ENCODE measurements at places on chromosomes 6 and 20. TPM values are rescaled to one million over a fixed set of nuclear protein-coding genes. Genes with fewer than 3 reads are reported as not detected.

DNA sequence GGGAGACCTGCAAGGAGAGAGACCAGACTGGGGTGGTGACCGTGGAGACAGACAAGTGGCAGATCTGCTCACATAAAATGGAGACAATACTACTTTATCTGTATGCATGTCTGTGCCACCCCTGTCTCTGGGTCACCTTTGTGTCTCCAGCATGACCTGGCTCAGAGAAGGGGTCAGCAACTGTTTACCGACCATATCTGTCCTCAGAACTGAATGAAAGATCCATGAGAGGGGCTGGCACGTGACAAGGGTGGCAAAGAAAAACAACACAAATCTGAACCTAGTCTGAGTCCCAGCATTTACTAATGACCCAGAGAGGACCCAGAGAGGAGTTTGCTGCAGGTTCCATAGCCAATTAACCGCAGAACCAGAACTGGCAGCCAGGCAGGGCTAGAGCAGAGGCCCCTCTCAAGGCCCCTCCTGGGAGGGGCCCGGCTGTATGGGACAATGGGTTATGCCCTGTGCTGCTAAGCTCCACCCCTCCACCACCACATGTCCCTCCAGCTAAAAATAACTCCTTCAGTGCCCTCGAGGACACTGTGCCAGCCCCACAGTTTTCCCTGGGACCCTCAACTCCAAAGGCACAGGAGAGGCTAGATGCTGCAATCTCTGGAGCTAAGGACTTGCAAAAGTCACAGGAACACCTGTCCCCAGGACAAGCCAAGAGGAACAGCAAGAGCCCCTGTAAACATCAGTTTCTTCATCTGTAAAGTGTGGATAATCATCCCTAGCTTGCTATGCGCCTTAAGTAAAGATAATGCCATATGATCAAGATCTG lies 2.2 kb downstream of the AHCY start:
- H3K4me1 ChIP-seq, result peaks cover 18% of the 10 kb centered on the region
- H3K27ac ChIP-seq, result no peak overlapping the region

The GDAP1L1 gene
- 0.23 TPM for total RNA-seq

DNA sequence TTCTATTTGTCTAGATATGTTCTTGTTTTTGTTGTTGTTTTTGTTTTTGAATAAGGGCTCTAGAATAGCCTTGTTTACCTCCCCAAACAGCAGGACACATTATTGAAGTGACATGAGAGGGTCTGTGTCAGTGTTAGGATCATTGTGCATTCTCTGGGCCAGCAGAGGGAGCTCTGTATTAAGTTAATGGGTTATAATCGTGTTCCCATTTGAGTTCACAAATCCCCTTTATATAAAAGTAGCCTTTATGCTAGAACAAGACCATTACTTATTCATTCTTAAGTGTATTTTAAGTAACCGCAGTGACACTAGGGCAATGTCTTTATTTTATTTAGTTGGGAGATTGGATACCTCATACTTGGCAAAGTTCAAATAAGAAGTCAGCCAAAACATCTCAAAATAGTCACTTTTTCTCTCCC lies 44.8 kb downstream of the STK4 start:
- no peak overlapping the region for H3K27ac ChIP-seq
- no peaks in the 10 kb centered on the region for H3K27me3 ChIP-seq
- no peak overlapping the region for H3K4me3 ChIP-seq

The F13A1 gene
- total RNA-seq, result 92.8 TPM

- no peak overlapping the region for H3K4me3 ChIP-seq
- no peak overlapping the region for H3K27ac ChIP-seq
- no peaks in the 10 kb centered on the region for H3K36me3 ChIP-seq
- H3K4me1 ChIP-seq, result no peaks in the 10 kb centered on the region
- H3K27me3 ChIP-seq, result no peaks in the 10 kb centered on the region
- DNase-seq, result no peak
Measured at GRCh38 chr6:141667580-141668309, 465.0 kb upstream of the GJE1 start.

GRCh38 chr20:42130810-42131596 lies 512.8 kb upstream of the CHD6 start:
- no peak overlapping the region for H3K4me3 ChIP-seq
- H3K4me1 ChIP-seq, result no peaks in the 10 kb centered on the region
- H3K27me3 ChIP-seq, result no peaks in the 10 kb centered on the region
- DNase-seq, result no peak
- H3K36me3 ChIP-seq, result no peaks in the 10 kb centered on the region

- no peaks in the 10 kb centered on the region for H3K36me3 ChIP-seq
- H3K4me1 ChIP-seq, result peaks cover 54% of the 10 kb centered on the region
- no peaks in the 10 kb centered on the region for H3K27me3 ChIP-seq
- peak overlapping the region; percentile 77 for H3K27ac ChIP-seq
- H3K4me3 ChIP-seq, result peak overlapping the region; percentile 5
- DNase-seq, result no peak
Measured at GRCh38 chr20:51446656-51447055, 95.9 kb downstream of the NFATC2 start.

DNA sequence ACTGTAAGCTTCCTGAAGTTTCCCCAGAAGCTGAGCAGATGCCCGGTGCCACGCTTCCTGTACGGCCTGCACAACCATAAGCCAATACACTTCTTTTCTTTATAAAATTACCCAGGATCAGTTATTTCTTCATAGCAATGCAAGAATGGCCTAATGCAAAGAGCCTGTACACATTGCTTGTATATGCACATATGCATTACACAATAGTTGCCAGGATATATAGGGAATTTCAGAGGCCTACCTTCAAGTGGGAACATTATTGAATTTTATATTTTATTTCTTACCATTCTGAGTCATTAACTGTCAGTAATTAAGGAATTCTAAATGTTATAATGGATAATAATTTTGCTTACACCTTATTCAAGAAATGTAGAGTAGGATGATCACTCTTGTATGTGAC lies 60.0 kb upstream of the TXNDC5 start:
- peaks cover 14% of the 10 kb centered on the region for H3K4me1 ChIP-seq
- H3K4me3 ChIP-seq, result no peak overlapping the region
- DNase-seq, result no peak
- no peaks in the 10 kb centered on the region for H3K36me3 ChIP-seq
- no peak overlapping the region for H3K27ac ChIP-seq

The PRIM2 gene
- total RNA-seq, result 15.0 TPM

- no peaks in the 10 kb centered on the region for H3K36me3 ChIP-seq
- no peak for DNase-seq
- no peaks in the 10 kb centered on the region for H3K27me3 ChIP-seq
- H3K27ac ChIP-seq, result peak overlapping the region; percentile 22
Measured at GRCh38 chr6:111486921-111487320, 3.9 kb upstream of the REV3L start.

GRCh38 chr6:70676821-70677220 lies 9.1 kb downstream of the SMAP1 start:
- H3K4me1 ChIP-seq, result peaks cover 12% of the 10 kb centered on the region
- no peak overlapping the region for H3K27ac ChIP-seq
- no peaks in the 10 kb centered on the region for H3K27me3 ChIP-seq
- no peak overlapping the region for H3K4me3 ChIP-seq
- no peak for DNase-seq
- H3K36me3 ChIP-seq, result no peaks in the 10 kb centered on the region

- no peak for DNase-seq
- H3K36me3 ChIP-seq, result no peaks in the 10 kb centered on the region
- H3K27ac ChIP-seq, result no peak overlapping the region
- peaks cover 15% of the 10 kb centered on the region for H3K27me3 ChIP-seq
Measured at GRCh38 chr20:57244627-57245214, 21.7 kb downstream of the BMP7 start.

The SIRPB1 gene
- 4.0 TPM for total RNA-seq

The DSTN gene
- 2,370 TPM for total RNA-seq

DNA sequence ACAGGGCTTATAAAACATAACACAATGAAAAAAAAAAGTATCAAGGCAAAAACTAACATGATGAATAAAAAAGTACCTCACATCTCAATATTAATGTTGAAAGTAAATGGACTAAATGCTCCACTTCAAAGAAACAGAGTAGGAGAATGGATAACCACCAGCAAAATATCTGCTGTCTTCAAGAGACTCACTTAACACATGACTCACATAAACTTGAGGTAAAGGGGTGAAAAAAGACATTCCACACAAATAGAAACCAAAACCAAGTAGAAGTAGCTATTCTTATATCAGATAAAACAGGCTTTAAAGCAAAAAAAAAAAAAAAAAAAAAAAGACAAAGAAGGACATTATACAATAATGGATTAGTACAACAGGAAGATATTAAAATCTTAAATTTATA lies 86.9 kb downstream of the TBC1D32 start:
- H3K4me3 ChIP-seq, result no peak overlapping the region
- H3K4me1 ChIP-seq, result no peaks in the 10 kb centered on the region
- no peak overlapping the region for H3K27ac ChIP-seq
- H3K36me3 ChIP-seq, result no peaks in the 10 kb centered on the region

DNA sequence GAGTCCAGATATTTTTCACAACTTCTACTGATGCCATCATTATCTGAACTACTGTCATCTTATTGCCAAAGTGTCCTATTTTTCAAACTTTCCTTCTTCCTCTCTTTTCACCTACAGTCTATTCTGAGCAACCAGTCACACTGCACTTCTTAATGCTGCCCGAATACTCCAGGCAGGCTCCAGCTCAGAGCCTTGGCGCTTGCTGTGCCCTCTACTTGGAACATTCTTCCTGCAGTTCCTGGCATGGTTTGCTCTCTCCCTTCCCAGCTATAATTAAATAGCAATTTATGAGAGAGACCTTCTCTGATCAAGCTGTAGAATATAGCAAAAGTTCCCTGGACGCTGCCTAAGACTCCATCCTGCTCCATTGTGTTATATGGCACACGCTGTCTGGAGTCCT lies 831.6 kb downstream of the QKI start:
- H3K36me3 ChIP-seq, result no peaks in the 10 kb centered on the region
- H3K4me1 ChIP-seq, result no peaks in the 10 kb centered on the region
- DNase-seq, result no peak

- DNase-seq, result no peak
- no peaks in the 10 kb centered on the region for H3K4me1 ChIP-seq
- peaks cover 8% of the 10 kb centered on the region for H3K27me3 ChIP-seq
- no peaks in the 10 kb centered on the region for H3K36me3 ChIP-seq
Measured at GRCh38 chr20:51326201-51326819, 216.2 kb downstream of the NFATC2 start.

DNA sequence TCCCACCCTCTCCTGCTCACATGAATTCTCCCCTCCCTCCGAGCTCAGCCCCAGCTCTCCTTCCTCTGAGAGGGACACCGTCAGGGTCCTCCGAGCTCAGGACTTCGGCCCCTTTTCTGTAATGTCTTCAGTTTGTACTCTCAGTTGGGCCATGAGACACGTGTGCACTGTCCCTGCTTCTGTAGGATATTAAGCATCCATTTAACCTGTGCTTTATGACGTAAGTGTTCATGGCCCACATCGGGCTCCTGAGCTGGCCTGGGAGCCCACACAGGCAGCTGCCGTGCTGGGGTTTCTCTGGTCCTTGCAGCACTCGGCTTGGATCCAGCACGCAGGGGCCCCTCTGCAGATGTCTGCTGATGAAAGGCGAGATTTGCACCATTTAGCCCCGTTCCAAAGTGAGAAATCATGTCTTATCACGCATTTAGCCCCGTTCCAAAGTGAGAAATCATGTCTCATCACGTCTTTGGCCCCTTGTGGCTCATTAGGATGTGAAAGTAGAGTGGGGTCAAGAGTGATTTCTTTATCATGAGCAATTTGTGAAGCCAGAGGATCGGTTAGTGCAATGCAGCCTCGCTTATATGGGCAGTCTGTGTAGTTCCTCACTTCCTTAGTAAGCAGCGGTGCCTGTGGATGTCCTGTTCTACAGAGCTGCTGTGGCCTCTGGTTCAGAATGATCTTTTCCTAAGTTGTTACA lies 25.3 kb downstream of the DUSP22 start:
- H3K4me1 ChIP-seq, result peaks cover 7% of the 10 kb centered on the region
- no peaks in the 10 kb centered on the region for H3K27me3 ChIP-seq
- no peaks in the 10 kb centered on the region for H3K36me3 ChIP-seq
- H3K4me3 ChIP-seq, result no peak overlapping the region
- DNase-seq, result no peak

DNA sequence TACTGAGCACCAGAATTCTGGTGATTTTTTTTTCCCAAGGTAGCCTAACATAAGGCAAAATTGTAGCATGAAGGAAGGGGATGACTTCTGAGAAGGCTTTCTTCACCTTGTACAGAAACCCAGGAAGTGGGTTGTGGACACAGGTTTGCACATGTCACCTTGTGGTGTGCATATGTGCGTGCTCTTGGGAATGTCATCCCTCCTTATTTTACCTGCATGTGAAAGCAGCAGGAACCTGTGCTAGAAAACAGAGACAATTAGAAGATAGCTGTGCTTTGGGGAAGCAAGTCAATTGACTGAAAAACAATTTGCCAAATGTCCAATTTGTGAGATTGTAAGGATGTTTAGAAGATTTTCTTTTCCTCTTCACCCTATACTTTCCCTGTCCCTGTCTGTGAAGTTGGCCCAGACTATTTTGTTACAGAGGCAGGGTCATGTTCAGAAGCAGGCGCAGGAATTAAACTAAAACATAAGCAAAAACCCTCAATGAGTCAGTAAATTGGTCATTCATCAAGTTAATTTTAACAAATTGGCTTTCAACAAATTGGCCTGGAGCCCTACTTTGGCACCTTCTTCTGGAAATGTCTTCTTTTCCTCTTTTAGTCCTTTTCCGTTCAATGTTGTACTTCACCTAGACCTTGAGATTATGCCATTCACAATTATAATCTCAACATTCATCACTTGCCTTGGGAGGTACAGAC lies 261.2 kb downstream of the ADGB start:
- H3K4me3 ChIP-seq, result no peak overlapping the region
- peaks cover 6% of the 10 kb centered on the region for H3K4me1 ChIP-seq
- no peaks in the 10 kb centered on the region for H3K27me3 ChIP-seq

- H3K4me1 ChIP-seq, result peaks cover 17% of the 10 kb centered on the region
- peak overlapping the region; percentile 42 for H3K27ac ChIP-seq
- no peaks in the 10 kb centered on the region for H3K27me3 ChIP-seq
- no peaks in the 10 kb centered on the region for H3K36me3 ChIP-seq
- DNase-seq, result no peak
- no peak overlapping the region for H3K4me3 ChIP-seq
Measured at GRCh38 chr6:39753725-39754045, 28.5 kb upstream of the KIF6 start.

The RIPPLY2 gene
- not detected for total RNA-seq

- H3K4me1 ChIP-seq, result no peaks in the 10 kb centered on the region
- no peak for DNase-seq
- no peaks in the 10 kb centered on the region for H3K27me3 ChIP-seq
- no peak overlapping the region for H3K27ac ChIP-seq
Measured at GRCh38 chr6:91437315-91437729, 850.5 kb upstream of the MAP3K7 start.

DNA sequence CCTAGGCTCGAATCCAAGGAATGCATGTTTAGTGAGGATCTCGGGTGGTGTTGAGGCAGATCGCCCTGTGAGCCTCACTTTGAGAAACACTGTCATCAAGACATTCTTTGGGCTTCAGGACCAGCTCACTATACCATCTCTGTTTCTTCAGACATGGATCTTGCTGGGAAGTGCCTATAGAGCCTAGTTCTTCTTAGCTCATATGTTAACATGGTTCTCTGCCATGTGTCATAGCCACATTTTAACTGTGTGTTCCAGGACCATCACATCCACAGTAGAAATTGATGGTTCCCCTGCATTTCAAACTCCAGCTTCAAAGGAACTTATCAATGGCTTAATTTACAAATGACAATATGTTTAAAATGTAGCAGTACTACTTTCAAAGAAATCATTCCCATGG lies 57.4 kb downstream of the NOX3 start:
- H3K36me3 ChIP-seq, result no peaks in the 10 kb centered on the region
- no peak overlapping the region for H3K4me3 ChIP-seq
- H3K4me1 ChIP-seq, result no peaks in the 10 kb centered on the region

- H3K4me1 ChIP-seq, result peaks cover 7% of the 10 kb centered on the region
- H3K4me3 ChIP-seq, result no peak overlapping the region
- no peaks in the 10 kb centered on the region for H3K36me3 ChIP-seq
Measured at GRCh38 chr20:40970218-40970617, 58.4 kb upstream of the TOP1 start.

Data from esophagus muscularis mucosa (tissue), 4 donors.